ENCODE measurements at places on chromosomes 6 and 20. TPM values are rescaled to one million over a fixed set of nuclear protein-coding genes. Genes with fewer than 3 reads are reported as not detected.

Gene RBM12
- 98.6 TPM for total RNA-seq

Gene SCRT2
- not detected for total RNA-seq

Gene PTGIS
- 13.4 TPM for total RNA-seq

Gene TGM2
- 13.4 TPM for total RNA-seq

Gene KCNQ5
- total RNA-seq = 0.11 TPM

Gene CLDN20
- total RNA-seq = not detected

Gene SEL1L2
- 0.22 TPM for total RNA-seq

Gene C4A
- 1,721 TPM for total RNA-seq

Gene RALGAPB
- total RNA-seq = 30.1 TPM

Gene MAP7
- 12.1 TPM for total RNA-seq

Gene PLG
- total RNA-seq = not detected

Gene ABHD16B
- total RNA-seq = not detected

DNA sequence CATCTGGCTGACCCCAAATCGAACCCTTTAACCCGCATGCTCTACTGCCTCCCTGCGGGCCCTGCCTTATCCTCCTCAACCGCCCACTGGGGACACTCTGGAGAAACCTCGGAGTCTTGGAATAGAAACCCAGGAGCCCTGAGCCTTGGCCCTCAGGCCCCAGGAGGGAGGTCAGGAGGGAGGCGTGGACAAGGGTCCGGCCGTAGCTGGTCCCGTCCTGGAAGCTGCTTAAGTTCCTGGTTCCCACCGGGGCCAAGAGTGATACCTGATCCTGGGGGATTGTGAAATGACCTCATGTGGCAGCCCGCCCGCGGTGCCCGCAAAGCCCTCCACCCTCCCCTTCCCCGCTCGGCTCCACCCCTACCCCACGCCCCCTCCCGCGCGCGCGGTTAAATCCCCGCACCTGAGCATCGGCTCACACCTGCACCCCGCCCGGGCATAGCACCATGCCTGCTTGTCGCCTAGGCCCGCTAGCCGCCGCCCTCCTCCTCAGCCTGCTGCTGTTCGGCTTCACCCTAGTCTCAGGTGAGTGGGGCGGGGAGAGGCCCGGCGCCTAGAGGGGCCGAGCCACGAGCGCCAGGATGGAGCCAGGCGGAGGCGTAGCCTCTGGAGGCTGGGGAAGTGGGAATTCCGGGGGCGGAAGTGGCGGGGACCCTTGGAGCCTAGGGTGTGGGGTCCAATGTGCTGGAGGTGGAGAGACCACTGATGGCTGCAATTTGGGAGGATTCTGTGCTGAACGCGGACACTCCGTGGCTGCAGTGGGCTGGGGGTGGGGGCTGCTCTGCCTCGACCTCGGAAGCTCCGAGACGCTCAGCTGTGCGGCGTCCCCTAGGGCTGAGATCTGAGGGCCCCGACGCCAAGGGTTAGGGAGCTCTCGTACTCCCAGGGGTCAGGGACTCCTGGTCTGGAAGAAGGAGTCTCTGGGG lies at the start of gene WFDC2:
Gene WFDC2 (plus strand): TSS at position 418 of the 926 bp plus-strand sequence. CDS start 29 bp downstream, at position 447.
- DNase-seq = no peak

DNA sequence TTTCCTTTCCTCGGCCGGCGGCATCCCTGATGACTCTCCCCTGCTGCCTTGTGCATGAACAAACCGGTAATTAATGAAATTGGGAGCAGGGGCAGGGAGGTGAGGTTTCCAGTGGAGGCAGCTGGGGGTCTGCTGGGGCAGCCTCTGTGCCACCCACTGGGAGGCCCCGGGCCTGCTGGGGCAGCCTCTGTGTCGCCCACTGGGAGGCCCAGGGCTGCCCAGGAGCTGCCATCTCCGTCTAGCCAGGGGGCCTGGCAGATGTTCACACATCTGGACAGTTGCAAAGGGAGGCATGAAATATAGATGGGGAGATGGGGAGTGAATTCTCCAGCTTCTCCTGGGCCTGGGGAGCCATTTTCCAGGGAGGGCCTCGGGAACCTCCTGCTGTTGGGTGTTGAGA lies 33.8 kb downstream of the TOX2 start:
- no peak for DNase-seq

GRCh38 chr6:154243793-154244750 lies 112.5 kb downstream of the IPCEF1 start:
- DNase-seq = no peak

- peak; percentile 23 for DNase-seq
Observed at GRCh38 chr20:33370291-33370690, 31.0 kb downstream of the CDK5RAP1 start.

DNA sequence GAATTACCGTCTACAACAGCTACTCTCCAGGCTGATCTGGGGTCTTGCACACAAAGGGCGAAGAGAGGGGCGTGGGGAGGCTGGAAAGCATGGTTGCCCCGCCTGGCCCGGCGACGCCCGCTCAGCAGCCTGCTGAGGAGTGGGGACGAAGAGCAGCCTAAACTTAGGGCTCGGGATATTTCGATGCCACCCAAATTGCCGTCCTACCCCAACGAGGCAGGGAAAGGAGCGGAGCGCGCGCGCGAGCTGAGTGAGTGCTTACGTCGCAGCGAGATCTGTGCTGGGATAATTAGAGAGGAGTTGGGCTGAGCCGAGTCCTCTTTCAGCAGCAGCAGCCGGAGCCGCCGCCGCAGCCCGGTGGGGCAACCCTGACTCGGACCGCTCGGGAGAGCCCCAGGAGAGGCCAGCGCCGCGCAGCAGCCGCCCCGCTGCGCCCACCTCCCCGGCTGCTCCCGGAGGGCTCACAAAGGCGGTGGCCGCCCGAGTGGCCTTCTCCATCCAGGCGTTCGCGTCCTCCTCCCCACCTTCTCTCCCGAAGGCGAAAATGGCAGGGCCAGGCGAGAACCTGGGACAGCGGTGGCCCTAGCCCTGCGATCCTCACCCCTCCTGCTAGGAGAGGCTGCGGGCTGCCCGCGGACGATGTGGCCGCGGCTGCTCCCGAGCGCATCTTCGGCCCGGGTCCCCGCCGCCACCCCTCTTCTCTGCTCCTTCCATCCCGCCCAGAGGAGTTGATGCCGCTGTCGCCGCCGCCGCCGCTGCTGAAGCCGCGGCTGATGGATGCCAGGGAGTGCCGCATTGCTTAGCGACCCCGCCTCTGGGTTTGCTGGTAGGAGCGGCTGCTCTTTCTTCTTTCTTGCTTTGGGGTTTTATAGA lies at the start of gene CLVS2:
Gene CLVS2 (plus strand): TSS at position 315 of the 873 bp plus-strand sequence. CDS start 1,543 bp downstream, outside the sequence.
- DNase-seq = peak; percentile 20

- DNase-seq = no peak
Observed at GRCh38 chr20:46712056-46712636, 2.7 kb downstream of the SLC2A10 start.

GRCh38 chr6:105839266-105839665 lies 246.9 kb upstream of the PRDM1 start:
- no peak for DNase-seq

- no peak for DNase-seq
Observed at GRCh38 chr6:90271831-90272230, 24.8 kb downstream of the BACH2 start.

GRCh38 chr6:21984561-21984960 lies 312.3 kb downstream of the PRL start:
- no peak for DNase-seq

DNA sequence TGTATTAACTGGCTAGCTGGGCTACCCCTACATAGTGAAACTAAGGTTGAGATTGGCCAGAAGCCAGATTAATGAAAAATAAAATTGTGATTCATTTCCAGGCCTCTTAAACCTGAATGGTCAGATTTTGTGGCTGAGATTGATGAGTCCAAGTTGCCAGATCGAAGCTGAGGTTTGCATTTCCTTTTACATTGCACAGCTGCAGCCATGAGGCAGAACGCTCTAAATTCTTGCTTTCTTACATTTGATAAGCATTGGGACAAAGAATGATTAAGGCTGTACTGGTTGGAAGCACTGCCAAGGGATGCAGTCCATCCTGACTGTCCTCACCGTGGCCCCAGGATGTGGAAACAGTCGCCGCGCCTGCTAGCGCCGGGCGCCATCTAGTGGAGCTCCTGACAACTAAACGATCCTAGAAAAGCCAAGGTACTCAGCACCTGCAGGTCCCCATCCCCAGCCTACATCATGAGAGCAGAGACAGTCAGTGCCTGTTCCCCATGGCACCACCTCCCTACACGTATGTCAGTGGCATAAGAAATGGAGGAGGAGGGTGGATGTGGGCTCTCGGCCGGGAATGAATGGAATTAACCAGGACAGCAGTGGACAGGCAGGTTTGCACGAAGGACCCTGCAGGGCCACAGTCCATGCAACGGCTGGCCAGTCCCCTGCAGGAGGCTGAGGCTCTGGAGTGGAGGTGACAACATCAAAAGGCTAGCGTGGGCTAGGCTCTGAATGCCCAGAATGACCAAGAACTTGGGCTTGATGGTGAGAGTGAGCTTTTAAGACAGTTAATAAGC lies 19.0 kb downstream of the PXDC1 start:
- DNase-seq = peak; percentile 83

GRCh38 chr6:107956586-107957307 lies 1.3 kb downstream of the SEC63 start:
- no peak for DNase-seq

- no peak for DNase-seq
Observed at GRCh38 chr20:4445784-4446183, 275.9 kb upstream of the PRND start.

DNA sequence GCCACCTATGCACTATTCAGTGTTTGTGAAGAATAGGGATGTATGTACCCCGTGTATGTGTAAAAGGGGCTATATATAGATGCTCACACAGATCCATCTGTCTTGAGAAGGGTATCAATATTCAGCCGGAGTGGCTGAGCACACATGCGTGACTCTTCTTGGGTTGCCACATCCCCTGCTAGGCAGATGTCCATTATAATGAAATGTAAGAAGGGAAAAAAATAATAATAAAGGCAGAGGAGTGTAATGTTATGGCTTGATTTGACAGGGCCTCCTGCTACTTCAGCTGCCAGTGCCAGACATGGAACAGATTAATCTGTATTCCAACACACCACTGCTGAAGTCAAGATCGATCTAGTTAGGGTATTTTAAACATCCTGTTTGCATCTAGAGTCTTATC lies 74.2 kb upstream of the VSTM2L start:
- DNase-seq = no peak

- DNase-seq = no peak
Observed at GRCh38 chr20:35661053-35661452, 3.6 kb downstream of the CPNE1 start.

- DNase-seq = no peak
Observed at GRCh38 chr6:78746457-78746856, 120.9 kb upstream of the IRAK1BP1 start.

DNA sequence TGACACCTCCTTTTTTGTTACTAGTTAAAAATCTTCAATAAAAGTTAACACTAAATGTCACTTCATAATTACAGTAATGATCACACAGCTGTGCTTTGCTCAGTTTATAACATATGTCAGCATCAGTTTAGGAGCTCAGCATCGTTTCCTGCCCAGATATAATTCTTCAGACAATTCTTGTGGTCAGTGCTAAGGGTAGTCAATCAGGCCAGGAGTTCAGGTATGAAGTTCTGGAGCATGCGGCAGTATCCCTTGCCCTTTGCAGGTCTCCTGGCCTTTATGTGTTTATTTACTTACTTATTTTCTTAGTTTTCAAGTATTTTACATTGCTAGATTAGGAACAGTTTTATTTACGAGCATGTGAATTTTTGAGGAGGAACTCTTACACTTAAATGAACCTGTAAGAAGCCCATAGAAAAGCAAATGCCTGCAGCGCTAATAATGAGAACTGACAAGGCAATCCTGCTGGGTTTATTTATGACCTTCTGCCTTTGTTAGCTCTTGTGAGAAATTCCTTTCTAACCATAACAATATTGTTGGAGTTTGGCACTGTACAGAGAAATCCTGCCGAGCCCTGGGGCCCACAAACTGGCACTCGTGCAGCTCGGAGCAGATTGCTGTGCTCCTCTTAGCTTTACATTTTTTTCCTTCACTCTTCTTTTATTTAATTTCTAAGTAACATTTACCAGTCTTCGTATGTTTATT lies 252.8 kb downstream of the TMEM242 start:
- DNase-seq = no peak

GRCh38 chr6:155183095-155183494 lies 80.7 kb upstream of the CLDN20 start:
- DNase-seq = no peak

GRCh38 chr20:44181611-44182010 lies 5.4 kb downstream of the JPH2 start:
- no peak for DNase-seq

- DNase-seq = no peak
Observed at GRCh38 chr6:167644412-167645132, 182.1 kb upstream of the AFDN start.

DNA sequence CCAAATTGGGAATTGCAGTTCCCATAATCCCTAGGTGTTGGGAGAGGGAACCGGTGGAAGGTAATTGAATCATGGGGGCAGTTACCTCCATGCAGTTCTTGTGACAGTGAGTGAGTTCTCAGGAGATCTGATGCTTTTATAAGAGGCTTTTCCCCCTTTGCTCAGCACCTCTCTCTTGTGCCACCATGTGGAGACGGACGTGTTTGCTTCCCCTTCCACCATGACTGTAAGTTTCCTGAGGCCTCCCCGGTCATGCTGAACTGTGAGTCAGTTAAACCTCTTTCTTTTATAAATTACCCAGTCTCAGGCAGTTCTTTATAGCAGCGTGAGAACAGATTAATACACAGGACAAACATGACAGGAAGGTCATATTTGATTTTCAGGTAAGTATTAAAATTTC lies 25.3 kb upstream of the HECA start:
- DNase-seq = no peak

GRCh38 chr6:12356983-12357972 lies 67.1 kb downstream of the EDN1 start:
- DNase-seq = no peak

GRCh38 chr6:26032340-26033084 lies 54.7 kb upstream of the HFE start:
- no peak for DNase-seq

- DNase-seq = no peak
Observed at GRCh38 chr6:14452567-14453527, 335.3 kb downstream of the CD83 start.

GRCh38 chr6:26553635-26554446 lies 15.7 kb downstream of the HMGN4 start:
- peak; percentile 78 for DNase-seq

DNA sequence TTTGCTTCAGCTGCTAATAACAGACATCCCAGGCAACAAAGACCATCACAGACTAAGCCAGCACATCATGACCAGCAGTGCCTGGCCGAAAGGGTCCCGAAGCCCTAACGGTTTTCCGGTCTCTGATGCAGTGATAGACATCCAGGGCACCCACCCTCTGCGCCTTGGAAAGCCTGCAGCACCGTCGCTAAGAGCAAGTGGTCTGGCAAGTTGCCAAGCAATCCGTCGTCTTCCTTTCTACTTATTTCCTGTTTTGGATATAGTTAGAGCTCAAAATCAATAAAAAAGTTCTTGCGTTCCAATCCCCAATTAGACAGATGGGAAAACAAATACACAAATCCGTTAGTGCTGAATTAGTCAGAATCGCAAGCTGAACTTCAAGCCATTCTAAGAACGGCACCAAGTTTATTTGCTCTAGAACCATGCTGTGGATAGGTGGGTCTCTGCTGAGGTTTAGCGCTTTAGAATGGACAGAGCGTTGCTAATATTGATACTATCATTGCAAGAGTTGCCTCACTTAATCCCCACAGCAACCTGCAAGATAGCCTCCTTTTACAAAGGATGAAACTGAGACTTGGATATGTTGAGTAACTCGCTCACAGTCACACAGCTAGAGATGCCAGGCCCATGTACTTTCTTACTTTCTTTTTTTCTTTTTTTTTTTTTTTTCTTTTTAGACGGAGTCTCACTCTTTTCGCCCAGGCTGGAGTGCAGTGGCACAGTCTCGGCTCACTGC lies 163.3 kb upstream of the SNX9 start:
- peak; percentile 31 for DNase-seq

Data from adrenal gland (tissue), 19 donors.